ENCODE measurements at places on chromosomes 6 and 20. TPM values are rescaled to one million over a fixed set of nuclear protein-coding genes. Genes with fewer than 3 reads are reported as not detected.

The CST7 gene
- not detected for total RNA-seq

The PDE7B gene
- total RNA-seq: 0.61 TPM

The ZC3H12D gene
- 0.01 TPM for total RNA-seq

The CALHM4 gene
- not detected for total RNA-seq

The LHFPL5 gene
- total RNA-seq: 0.23 TPM

The NKAPL gene
- not detected for total RNA-seq

The OOEP gene
- total RNA-seq: not detected

The CFAP206 gene
- total RNA-seq: 0.58 TPM

The THBD gene
- 119 TPM for total RNA-seq

The LBP gene
- total RNA-seq: 1.4 TPM

Measured in A549 treated with AZD2906 at 1 μM for 4 hours (cell line).